ENCODE measurements at places on chromosomes 5 and 9. TPM values are rescaled to one million over a fixed set of nuclear protein-coding genes. Genes with fewer than 3 reads are reported as not detected.

DNA sequence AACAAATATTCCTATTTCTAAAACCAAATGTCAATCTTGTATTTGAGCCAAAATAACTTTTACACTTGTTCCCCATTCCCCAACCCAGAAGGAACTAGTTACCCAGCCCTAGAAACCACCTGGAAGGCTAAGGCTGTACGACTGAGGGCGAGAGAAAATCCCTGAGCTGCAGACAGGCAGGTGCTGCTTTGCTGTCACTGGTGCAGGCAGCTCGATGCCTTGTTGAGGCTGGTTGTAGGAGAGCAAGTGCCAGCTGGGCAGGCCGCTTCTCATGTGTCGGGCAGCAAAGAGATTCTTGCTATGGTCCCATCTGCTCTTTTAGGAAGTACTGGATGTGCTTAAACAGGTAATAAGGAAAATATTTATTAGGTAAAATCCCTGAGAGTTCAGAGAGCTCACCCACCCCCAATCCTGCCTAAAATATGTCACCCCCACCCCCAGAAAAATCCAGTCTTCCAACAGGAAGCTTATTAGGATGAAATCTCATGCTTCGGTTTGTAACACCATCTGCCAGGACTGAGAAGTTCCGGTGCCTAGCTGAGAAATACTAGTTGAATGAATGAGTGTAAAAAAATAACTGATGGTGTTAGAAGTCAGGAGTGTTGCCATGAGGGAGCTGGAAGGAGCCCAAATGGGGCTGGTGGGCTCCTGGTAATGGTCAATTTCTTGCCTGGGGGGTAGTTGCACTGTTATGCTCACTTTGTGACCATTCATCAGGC is 91.1 kb upstream of the DMRT1 start:
- DNase-seq, result no peak

DNA sequence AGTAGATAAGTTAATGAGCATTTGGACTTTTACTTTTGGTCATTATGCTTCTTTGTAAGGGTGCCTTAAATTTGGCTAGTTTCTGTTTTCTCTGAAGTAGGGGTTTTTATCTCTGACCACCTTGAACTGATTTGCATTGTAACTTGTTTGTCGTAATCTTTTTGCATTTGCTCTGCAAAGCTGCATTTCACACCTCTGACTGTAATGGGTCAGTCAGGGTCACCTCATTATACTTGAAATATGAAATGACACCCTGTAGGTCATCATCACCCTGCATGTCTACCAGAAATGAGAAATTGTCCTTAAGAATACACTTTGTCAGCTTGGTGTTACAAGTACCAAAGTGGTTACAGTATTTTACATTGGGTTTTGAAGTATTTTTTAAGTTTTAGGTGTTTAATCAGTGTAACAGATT is 74.0 kb downstream of the KCNN2 start:
- no peak for DNase-seq

Gene EXOSC3
- 32.7 TPM for polyA plus RNA-seq

DNA sequence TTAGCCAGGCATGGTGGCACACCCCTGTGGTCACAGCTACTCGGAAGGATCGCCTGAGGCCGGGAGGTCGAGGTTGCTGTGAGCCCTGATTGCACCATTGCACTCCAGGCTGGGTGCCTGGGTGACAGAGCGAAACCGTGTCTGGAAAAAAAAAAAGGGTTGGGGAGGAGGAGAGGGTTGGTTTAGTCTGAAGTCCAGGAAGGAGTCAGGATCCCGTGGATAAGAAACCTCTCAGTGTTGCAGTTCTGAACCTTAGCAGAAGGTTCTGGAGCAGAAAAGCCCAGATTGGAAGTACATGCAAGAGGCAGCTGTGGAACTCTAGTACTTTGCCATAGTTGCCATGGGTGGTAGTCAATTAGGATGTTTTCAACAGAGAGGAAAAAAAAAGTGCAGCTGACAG is 125.2 kb upstream of the CPEB4 start:
- DNase-seq, result no peak

- peak; percentile 79 for DNase-seq
These were observed 58.1 kb downstream of the STARD4 start for GRCh38 chr5:111454198-111454622.

Gene PCDHB4
- polyA plus RNA-seq, result 2.7 TPM

DNA sequence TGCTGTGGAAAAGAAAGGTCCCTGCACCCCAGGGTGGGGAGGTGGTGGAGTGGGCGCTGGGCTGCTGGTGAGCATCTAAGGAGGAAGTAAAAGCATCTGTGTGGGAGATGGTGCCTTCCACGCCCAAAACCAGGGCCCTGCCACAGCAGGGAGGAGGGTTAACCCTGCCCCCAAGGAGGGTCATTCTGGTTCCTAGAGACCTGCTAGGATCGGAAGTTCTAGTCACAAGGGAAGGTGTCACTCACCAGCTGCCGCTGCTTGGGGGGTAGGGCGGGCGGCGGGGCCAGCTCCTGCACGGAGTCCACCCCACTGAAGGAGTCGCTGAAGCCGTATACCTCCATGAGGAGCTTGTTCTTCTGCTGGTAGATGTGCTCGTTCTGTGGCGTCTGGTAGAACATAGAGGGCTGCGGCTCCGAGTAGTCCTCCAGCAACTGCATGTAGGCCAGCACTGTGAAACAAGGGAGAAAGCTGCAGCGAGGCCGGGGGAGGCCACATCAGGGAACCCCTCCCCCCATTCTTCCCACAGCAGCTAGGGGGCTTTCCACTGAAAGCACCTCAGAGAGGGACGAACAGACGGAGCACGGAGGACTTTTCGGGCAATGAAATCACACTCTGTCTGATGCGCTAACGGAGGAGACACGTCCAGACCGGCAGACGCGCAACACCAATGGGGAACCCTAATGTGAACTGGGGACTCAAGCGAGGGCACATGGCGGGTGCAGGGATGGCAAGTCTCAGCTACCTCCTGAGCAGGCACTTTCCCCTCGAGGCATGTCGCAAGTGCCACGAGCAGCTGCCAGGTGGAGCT is 76.4 kb downstream of the PRRT1B start:
- no peak for DNase-seq

- DNase-seq, result no peak
These were observed 20.1 kb downstream of the DOCK2 start for GRCh38 chr5:169657127-169657526.

Gene GDF9
- 1.2 TPM for polyA plus RNA-seq

Gene PCDHGC3
- polyA plus RNA-seq, result 141 TPM

GRCh38 chr9:114678795-114679194 is 3.2 kb downstream of the TEX48 start:
- no peak for DNase-seq

- no peak for DNase-seq
These were observed 57.3 kb upstream of the TAF11L2 start for GRCh38 chr5:17440766-17441165.

Gene ARL14EPL
- polyA plus RNA-seq, result not detected

Gene MYOZ3
- polyA plus RNA-seq, result 11.3 TPM

GRCh38 chr5:24215114-24215513 is 429.7 kb downstream of the CDH10 start:
- DNase-seq, result no peak

DNA sequence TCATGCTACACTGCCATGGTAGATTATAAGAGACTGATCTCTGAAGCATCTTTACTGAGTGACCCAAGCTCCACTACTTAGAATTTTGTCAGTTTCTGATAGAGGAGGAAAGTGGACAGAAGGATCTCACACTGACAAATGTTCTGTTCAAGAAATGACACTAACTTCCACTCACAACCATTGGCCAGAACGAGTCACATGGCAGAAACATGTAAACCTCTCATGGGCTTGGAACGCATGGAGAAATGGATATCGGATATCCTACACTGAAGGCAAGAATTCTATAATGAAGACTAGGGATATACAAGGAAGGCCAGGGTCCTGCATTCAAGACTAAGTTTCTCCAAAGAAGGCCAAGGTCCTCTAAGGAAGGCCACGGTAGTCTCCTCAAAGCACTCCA is 31.1 kb downstream of the EGFLAM start:
- DNase-seq, result no peak

DNA sequence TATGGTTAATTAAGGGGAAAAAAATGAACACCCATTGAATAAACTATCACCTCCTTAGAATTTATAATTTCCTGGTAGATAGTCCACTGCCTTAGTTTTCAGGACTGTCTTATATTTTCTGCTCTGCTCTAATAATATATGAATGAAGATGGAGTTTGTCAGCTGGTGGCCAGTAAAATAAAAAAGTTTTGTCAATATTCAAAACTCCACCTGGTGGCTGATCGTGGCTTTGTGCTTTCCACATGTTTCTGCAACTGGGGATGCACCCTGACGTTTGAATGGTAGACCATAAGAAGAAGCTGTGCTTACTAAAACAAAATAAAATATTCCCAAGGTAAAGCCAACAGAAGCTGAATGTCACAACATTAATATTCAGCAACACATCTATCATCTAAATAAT is 286.6 kb upstream of the IZUMO3 start:
- DNase-seq, result no peak

- no peak for DNase-seq
These were observed 85.5 kb downstream of the ADGRV1 start for GRCh38 chr5:90644132-90644531.

Gene SNCB
- 0.41 TPM for polyA plus RNA-seq

Measured in left lung (tissue), 14 donors.